ENCODE measurements at places on chromosomes 1 and 21.

- no peak for DNase-seq
These were observed 47.1 kb downstream of the STX6 start for GRCh38 chr1:180975551-180975950.

DNA sequence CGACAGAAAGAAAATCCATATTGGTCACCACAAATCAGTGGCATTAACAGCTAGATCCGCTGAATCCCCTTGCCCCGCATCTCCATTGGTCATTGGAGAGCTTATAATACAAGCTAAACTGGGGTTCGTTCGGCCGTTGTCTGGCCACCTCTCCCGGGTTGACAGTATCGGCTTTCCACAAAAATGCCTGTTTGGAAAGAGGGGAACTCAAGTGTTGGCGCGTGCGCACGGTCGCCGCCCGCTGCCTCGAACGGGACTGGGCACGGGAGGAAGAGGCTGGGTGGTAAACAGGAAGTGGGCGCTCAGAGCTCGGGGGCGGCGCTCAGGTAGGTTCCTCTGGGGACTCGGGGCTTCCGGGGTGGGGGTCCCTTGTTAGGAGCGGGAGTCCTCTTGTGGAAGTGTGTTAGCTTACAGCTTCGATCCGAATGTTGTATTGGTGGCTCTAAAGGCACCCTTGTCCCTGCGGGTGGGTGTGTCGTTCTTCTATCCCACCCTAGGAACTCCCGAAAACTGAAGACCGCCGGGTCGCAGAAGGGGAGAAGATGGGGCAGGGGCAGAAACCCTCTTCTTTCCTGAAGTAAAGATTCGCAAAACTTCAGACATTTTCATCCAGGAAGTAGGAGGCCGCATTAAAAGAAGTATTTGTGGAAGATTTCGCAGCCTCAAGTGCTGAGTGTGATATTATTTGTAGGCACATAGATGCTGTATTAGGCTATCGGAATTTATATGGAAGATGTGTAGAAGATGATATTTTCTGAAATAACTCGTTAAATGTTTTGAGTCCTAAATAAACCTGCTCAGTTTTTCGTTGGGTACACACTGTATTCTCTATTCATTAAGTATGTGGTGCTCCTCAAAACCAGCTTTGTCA, 962 bp downstream of the BROX start:
- peak; percentile 87 for DNase-seq

DNA sequence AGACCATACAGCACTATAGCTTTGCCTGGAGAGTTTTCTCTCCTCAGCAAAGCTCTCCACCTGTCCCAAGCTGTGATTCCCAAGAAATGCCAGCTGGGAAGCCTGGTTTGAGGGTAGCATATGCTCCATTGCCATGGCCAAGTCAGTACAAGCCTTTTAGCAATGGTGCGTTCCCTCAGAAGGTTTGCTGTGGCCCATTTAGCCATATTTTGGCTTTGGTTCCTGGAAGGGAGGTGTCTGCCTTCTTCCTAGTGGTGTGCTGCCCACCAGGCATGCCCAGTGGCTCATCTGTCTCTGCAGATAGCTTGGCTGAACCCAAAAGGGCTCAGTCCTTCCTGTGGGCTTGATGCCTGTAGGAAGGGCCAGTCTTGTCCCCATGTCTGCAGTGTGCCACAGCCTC, 32.4 kb downstream of the GALNT2 start:
- DNase-seq: no peak

DNA sequence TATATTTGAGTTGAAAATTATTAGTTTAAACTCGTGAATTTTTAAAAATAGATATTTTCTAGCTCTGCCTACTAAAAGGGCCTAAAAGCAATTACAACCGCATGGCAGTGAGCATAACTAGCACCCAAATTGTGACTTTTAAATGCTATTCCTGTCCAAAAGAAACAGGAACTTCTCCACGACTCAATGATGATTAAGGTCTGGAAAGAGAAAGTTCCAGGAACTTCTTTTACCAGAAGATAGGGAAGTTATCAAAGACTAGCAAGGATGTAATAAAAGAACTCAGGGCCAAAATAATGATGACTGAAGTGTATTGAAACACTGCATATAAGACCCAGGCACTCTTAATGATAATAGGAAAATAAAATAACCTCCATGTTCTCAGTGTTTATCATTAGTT, 313.0 kb downstream of the PLPP3 start:
- DNase-seq: no peak

- DNase-seq: no peak
These were observed 236.9 kb upstream of the VAMP3 start for GRCh38 chr1:7534061-7534825.

GRCh38 chr1:78351551-78352216, 139.1 kb upstream of the PTGFR start:
- DNase-seq: no peak

DNA sequence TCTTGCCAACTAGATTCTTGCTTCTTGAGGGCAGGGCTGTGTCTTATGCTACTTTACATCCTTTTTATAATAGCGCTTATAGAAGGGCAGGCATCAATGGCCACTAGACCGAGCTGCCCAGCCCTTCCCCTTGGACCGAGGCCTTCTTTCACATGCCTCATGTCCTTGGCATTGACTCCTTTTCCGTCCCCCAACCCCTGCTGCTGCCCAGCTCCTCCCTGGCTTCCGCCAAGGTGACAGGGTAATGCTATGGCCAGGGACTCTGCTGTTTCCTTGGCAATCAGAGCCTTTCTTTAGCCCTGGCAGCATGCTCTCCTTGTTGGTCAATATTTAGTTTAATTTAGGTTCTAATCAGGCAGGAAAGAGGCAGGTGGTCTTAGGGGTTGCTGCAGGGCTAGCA, 48.2 kb downstream of the DDX20 start:
- no peak for DNase-seq

DNA sequence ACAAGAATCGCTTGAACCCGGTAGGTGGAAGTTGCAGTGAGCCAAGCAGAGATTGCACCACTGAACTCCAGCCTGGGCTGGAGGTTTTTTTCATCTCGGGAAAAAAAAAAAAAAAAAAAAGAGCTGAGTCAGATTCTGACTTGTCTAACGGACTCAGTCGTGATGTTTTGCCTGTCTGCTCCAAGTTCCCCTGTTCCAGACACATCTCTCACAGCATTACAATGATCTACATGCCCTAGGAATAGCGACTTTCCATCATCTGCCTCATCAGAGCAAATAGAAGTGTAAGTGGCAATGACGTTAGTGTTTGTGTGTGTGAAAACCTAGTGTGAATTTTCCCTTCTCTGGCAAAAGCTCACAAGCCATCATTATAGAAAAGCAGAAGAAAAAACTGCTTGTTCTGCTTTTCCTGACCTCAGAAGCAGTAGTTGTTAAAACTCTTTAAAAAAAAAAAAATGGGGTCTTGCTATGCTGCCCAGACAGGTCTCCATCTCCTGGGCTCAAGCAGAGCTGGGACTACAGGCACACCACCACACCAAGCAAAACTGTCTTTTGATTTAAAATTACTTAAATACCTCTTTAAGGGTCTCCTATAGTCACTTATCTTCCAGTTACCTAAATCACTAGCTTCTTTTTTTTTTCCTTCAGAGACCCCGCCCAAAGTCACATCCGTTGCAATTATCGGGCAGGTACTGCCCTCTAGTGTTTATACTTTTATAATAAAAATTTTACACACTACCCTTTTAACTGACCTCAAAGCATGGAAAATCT, 37.3 kb downstream of the PLEKHO1 start:
- no peak for DNase-seq

DNA sequence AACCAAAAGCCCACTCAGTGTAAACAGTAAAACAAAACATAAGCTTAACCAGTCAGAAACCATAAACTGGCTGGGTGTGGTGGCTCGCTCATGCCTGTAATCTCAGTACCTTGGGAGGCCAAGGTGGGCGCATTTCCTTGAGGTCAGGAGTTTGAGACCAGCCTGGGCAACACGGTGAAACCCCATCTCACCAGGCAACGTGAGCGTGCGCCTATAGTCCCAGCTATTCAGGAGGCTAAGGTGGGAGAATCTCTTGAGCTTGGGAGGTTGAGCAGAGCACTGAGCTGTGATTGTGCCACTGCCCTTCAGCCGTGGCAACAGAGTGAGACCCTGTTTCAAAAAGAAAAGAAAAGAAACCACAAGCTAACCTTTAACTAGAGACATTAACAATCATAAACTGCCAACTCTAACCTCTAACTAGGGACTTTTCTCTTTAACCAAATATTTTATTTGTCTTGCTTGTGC, 13.1 kb upstream of the PRRC2C start:
- no peak for DNase-seq

- peak; percentile 39 for DNase-seq
These were observed 39.8 kb upstream of the SYNC start for GRCh38 chr1:32742199-32742947.

DNA sequence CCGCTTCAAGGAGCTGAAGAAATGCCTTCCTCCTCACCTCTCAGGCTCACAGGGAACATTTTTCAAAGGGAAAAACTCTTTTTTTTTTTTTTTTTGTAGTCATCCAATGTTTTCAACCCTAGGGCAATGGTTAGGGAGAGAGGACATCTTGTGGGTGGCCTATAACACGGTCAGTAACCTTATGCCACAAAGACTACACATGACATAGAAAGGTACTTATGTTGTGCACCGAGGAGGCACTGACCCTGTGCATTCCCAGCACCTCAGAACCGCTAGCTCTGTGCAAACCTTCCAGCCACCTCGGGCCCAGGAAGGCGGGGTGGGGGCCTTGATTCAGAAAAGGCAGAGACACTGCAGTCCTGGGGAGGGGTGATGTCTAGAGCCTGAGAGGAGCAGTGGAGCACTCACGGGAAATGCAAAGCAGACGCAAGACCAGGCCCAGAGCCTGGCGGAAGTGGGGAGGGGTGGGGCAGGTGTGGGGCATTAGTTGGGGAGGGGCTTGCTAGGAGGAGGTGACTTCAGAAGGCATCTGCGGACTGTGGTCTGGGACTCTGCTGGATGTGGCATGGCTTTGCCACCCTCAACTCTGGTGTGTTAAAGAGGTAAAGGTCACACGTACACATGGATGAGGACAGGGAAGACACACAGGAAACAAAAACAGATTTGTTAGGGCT, 68.6 kb downstream of the MDM4 start:
- DNase-seq: no peak

DNA sequence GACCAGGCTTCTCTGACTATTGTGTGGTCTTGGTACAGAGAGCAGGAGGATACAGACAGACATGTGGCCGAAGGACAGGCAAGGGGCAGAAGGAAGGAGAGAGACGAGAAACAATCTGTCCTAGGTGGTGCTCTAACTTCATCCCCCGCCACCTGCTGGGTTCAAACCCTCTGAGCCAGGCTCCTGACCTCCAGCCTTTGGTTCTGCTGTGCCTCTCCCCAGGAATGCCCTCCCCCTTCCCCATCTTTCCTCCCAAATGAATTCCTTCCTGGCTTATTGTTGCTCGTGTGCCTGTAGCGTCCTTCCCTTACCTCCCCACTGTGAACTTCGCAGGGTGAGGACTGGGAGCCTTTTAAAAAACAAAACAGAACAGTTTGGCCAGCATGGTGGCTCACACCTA, 5.4 kb downstream of the TCEA3 start:
- no peak for DNase-seq

GRCh38 chr1:86748622-86749373, 44.4 kb downstream of the SH3GLB1 start:
- no peak for DNase-seq

GRCh38 chr1:9100471-9101043, 28.3 kb downstream of the GPR157 start:
- DNase-seq: no peak

- no peak for DNase-seq
These were observed 59.7 kb downstream of the LBR start for GRCh38 chr1:225368036-225368552.

GRCh38 chr1:9086796-9087195, 17.4 kb upstream of the SLC2A5 start:
- no peak for DNase-seq

GRCh38 chr1:235632506-235633401, 16.8 kb downstream of the GNG4 start:
- DNase-seq: no peak

DNA sequence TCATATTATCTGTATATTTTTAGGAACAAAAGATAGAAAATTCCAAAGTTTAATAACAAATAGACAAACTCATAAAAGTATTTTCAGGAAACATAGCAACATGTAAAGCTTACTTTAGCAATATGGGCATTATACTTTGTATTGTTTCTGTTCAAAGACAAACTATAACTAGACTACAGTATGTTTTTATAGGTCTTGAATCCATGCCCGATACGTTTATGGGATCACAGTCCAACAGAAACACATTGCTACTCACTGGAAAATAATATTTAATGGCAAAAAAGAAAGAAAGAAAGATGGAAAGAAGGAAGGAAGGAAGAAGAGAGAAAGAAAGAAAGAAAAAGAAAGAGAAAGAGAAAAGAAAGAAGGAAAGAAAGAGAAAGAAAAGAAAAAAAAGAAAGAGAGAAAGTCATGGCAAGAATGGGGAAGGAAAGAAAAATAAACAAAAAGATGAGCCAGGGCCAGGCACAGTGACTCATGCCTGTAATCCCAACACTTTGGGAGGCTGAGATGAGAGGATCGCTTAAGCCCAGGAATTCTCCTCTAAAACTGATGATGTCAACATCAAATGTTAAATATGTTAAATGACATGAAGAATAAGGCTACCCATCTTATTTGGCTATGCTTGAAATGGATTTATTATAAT, 32.7 kb downstream of the TM2D1 start:
- DNase-seq: no peak

GRCh38 chr1:175887521-175887920, 144.1 kb upstream of the TNR start:
- no peak for DNase-seq

GRCh38 chr1:157193702-157194391, 55.7 kb upstream of the ETV3 start:
- DNase-seq: peak; percentile 86

GRCh38 chr1:229195246-229195645, 75.7 kb upstream of the RAB4A start:
- DNase-seq: no peak

DNA sequence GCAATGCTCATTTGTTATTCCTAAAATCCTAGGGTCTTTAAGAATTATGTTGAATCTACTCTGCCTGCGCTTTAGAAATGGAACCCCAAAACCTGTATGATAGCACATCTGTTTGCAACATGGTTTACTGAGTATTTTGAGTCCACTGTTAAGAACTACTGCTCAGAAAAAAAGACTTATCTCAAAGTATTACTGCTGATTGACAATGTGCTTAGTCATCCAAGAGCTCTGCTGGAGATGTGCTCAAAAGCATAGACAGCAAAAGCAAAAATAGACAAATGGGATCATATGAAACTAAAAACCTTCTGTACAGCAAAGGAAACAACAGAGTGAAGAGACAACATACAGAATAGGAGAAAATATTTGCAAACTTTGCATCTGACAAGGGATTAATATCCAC, 107.0 kb downstream of the CTH start:
- DNase-seq: no peak

- no peak for DNase-seq
These were observed 20.3 kb downstream of the RHBG start for GRCh38 chr1:156389311-156389710.

DNA sequence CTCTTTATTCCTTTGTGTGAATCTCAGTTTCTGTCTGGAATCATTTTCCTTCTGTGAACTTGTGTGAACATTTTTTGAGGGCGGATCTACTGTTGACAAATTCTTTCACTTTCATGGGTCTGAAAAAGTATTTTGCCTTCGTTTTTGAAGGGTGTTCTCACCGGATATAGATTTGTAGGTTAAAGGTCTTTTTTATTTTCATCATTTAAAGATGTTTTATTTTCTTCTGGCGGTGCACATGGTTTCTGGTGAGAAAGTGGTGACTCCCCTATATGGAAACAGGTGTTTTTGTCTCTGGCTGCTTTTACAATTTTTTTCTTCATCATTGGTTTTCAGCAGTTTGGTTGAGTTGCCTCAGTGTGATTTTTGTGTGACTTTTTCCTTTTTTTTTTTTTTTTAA, 94.9 kb downstream of the DYRK1A start:
- no peak for DNase-seq
